Stimulated activated CD8-positive, alpha-beta memory T cell treated with anti-CD3 and anti-CD28 coated beads, Interleukin-4, amount 100 ng/mL, for 1 hour (primary cell): ENCODE measurements at places on chromosomes 6 and 20.

DNA sequence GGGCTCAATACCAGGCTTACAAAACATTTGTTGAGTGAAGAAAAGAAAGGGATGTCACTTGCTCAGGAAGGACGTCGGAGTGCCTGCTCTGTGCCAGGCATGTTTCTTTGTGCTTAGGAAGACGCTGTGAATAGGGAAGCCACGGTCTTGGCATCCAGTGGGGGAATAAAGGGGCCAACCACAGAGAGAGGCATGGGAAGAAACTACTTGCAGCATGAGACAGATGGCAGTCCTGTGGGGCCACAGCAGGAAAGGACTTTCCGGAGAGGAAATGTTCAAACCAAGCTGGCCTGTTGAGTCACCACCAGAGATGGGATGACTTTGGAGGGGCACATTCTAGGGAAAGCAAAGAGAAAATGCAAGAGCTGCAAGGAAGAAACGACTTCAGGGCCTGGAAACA, 173.2 kb downstream of the CDH26 start:
- DNase-seq, result no peak

- no peak for DNase-seq
Observed at GRCh38 chr20:48879612-48880245, 41.8 kb upstream of the ARFGEF2 start.

DNA sequence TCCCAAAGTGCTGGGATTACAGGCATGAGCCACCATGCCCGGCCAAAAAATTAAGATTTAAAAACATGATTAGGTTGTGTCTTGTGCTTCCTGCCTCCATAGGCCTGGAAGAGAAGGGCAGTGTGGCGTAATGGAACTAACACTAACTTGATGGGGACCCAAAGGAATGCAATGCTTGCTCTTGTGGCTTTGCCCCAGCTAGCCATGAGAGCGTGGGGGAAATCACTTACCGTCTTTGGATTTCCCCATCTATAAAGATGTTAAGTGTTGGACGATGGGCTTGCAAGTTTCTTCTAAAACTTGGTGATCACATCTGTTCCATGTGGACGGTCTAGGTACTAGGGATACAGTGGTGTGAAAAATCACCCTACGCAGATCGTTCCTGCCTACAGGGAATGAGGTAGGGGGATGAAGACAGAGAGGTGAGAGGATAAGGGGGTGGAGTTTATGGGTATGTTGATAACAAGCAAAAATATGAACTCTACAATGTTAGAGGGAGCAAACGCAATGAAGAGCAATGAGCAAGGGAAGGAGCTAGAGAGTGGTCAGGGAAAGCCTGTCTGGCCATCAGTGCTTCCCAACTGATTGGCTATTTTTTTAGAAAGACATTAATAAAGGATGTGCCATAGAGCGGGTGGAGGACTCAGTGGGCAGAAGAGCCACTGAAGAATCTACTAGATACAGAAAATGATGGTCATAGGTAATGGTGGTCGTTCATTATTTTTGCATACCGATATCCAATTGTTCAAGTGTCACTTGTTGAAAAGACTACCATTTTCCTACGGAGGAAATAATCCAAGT, 165.2 kb downstream of the BCAS1 start:
- no peak for DNase-seq

- no peak for DNase-seq
Observed at GRCh38 chr6:8857160-8857559, 421.8 kb upstream of the SLC35B3 start.

DNA sequence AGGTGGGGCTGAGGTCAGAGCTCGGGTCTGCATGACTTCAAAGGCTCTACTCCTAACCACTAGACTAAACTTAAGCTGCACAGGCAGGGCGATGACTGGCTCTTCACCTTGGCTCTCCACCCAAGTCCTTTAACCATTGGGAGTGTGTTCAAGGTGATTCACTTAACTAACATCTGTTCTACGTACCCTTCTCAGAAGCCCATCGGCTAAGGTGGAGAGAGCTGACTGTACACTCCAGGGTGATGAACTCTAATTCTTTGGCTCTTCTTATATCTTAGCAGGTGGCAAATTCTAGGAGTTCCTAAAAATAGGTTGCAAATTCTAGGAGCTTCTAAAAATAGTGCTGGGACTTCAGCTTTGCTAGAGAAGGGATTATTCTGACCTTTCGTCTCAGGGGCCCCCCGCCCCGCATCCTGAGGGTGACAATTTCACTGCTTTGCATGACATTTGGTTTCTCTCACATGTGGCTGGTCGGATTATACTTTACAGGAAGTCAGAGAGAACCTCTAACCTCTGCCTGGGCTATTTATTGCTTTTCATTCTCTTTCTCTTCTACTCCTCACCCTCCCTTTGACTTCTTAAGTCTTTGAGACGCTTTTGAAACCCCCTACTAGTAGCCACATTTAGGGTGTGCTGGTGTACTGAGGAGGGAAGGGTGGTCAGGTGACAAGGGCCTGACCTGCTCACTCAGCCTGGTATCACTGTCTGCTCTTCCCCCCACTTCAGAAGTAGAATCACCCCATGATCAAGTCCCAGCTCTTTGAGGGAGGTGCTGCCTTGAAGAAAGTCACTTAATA, 55.5 kb downstream of the PRDM1 start:
- no peak for DNase-seq
